Left lung (tissue), 14 donors: ENCODE measurements at places on chromosomes 7 and 10. TPM values are rescaled to one million over a fixed set of nuclear protein-coding genes. Genes with fewer than 3 reads are reported as not detected.

DLX6 gene
- polyA plus RNA-seq, result not detected

DRGX gene
- not detected for polyA plus RNA-seq

FLNC gene
- 15.7 TPM for polyA plus RNA-seq

PLCE1 gene
- 17.2 TPM for polyA plus RNA-seq

AS3MT gene
- 18.9 TPM for polyA plus RNA-seq

HOXA1 gene
- 2.3 TPM for polyA plus RNA-seq

BEND7 gene
- polyA plus RNA-seq, result 19.0 TPM

NRCAM gene
- polyA plus RNA-seq, result 12.5 TPM

IMPDH1 gene
- 37.5 TPM for polyA plus RNA-seq

HMX2 gene
- not detected for polyA plus RNA-seq

UTF1 gene
- polyA plus RNA-seq, result not detected
